ENCODE measurements at places on chromosomes 13 and 19. TPM values are rescaled to one million over a fixed set of nuclear protein-coding genes. Genes with fewer than 3 reads are reported as not detected.

- no peak for DNase-seq
Measured at GRCh38 chr13:66745307-66745706, 484.8 kb downstream of the PCDH9 start.

DNA sequence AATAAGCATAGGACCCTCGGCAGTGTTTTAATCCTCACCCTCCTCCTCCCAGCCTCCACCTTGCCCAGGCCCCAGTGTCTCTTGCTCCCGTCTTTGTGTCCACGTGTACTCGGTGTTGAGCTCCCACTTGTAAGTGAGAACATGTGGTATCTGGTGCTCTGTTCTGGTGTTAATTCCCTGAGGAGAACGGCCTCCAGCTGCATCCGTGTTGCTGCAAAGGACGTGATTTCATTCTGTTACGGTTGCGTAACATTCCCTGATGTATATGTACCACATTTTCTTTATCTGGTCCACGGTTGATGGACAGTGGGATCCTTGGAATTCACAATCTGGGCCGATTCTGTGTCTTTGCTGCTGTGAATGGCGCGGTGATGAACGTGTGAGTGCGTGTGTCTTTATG is 44.7 kb upstream of the TFDP1 start:
- no peak for DNase-seq

- DNase-seq: no peak
Measured at GRCh38 chr19:55400281-55401087, 7.1 kb downstream of the UBE2S start.

GRCh38 chr19:6739390-6739882 is at the start of gene TRIP10:
Gene TRIP10 (plus strand): TSS chr19:6739680. CDS start chr19:6739762, 82 bp downstream.
- DNase-seq: peak; percentile 96

DNA sequence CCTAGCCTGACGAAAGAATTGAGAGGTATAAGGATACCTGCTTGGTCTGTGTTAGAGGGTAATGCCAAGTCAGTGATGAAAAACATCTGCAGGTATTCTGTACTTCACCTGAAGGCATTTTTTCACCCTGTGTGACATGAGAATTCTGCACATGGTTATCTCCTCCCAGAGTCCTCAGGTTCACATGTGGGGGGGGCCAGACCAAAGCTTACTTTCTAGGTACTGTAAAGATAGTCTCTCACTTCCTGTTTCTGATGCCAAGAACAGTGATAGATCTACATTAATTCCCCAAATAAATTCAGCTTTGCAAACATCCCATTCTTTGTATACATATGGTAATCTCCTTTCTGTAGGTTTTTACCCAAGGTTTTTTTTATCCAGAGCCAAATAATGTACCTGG is 53.4 kb downstream of the GPC6 start:
- DNase-seq: no peak

Gene ZNF550
- total RNA-seq: 8.4 TPM

Gene ZNF283
- total RNA-seq: 11.0 TPM

Gene ZNF20
- total RNA-seq: 1.8 TPM

Gene MIER2
- total RNA-seq: 20.0 TPM

Measured in left ventricle myocardium superior (tissue), 1 donor.